Tongue (tissue), 3 donors: ENCODE measurements at places on chromosomes 3 and 15.

DNA sequence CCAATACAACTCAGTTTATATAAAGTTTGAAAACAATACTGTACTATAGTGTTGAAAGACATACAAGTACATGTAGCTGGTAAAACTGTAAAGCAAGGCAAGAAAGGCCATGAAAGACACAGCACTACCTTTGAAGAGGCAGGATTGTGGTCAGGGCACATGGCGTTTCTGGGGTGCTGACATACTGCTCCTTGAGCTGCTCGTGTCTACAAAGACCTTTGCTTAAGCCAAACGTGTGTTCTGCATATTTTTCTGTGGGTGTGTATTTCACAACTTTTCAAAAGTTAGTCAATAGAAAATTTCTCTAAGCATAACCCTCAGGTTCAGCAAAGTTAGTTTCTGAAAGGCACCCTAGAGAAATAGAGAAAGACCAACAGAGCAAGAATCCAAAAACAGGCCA is 14.1 kb upstream of the TOPAZ1 start:
- no peak for DNase-seq

GRCh38 chr3:184275961-184276910 is at the start of gene ECE2:
Gene ECE2 (plus strand): TSS chr3:184276022. CDS start chr3:184276154, 132 bp downstream.
- DNase-seq, result no peak

GRCh38 chr3:187744169-187745151 is 808 bp downstream of the BCL6 start:
- peak; percentile 89 for DNase-seq

DNA sequence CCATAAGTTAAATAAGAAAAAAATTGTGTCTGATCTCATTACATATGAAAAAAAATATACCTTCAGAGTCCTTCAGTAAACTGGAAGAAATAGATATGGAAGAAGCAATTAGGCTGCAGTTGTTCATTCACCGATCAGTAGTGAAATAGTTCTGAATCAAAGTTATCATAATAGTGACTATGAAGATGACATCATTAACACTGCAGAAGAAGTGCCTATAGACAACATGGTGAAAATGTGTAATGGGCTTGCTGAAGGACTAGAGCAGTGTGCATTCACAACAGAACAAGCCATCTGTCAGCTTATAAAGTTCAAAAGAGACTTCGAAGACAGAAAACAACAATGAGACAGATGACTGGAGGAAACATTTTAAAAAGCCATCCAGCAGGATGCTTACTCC is 144.5 kb downstream of the NAALADL2 start:
- DNase-seq, result no peak

GRCh38 chr3:2870724-2871333 is 239.3 kb downstream of the IL5RA start:
- no peak for DNase-seq

- no peak for DNase-seq
Measured at GRCh38 chr3:52093756-52094545, 37.6 kb upstream of the DUSP7 start.

DNA sequence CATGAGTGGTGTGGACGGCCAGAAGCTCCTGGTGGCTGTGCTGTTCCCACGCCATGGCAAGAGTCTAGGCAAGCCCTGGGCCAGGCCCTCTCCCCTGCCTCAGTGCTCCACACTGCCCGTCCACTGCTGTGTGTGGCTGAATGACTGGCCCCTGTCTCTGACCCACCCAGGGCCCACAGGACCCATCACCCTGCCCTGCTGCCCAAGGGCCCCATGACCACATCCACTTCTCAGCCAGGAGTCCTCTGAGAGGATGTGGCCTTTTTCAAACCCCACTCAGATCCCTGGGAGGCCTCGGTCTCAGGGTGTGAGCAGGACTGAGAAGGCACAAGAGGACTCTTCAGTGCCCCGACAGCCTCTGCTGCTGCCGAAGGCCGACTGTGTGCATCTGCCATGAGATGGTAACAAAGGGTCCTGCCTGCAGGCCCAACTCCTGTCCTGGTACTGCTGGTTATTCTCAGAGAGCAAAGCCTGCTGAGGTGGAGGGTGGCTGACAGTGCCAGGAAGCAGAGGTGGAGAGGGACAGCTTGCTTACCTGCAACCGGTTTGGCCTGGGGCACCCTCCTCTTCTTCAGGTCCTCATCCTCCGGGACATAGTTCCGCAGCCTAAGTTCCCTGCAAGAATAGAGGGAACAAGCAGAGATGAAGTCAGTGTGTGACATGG is 47.5 kb downstream of the PTH1R start:
- DNase-seq, result no peak

DNA sequence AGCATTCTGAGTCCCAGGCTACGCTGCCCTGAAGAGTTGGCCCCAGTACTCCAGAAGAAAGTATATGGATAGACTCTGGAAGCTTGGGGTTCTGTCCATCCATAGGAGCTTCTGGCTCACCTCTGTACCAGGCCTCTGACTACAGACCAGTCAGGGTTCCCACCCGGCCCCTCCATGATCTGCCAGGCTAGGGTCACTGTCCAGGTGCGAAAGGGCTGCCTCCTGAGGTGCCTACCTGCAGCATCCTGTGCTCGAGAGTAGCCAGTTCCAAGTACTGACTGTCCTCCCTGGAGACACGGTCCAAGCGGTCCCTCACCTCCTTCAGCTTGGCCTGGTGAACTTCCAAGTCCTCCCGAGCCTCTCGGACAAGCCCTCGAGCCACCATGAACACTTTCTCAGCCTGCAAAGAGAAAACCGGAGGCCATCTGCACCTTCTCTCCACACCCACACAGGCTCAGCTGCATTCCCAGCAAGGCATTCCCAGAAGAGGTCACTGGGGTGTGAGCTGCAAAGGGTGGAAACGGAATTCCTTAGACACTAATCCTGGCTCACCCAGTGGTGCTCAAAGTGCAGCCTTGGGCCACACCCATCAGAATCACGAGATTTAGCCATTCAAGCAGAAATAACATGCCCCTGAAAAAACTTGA is 3.7 kb upstream of the PLXNB1 start:
- no peak for DNase-seq

- DNase-seq, result peak; percentile 6
Measured at GRCh38 chr3:63467392-63467791, 185.1 kb upstream of the SNTN start.

GRCh38 chr3:88809993-88810392 is 297.4 kb upstream of the EPHA3 start:
- DNase-seq, result no peak

DNA sequence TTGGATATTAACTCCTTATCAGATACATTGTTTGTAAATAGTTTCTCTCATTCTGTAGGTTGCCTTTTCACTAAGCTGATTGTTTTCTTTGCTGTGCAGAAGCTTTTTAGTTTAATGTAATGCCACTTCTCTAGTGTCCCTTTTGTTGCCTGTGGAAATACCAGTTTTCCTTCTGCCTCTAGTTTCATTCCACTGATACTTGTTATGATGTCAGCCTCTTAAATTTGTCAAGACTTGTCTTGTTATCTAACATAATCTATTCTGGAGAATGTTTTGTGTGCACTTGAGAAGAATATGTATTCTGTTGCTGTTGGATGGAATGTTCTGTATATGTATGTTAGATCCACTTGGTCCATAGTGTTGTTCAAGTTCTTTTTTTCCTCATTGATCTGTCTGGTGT is 18.0 kb upstream of the CEP152 start:
- DNase-seq, result peak; percentile 28

DNA sequence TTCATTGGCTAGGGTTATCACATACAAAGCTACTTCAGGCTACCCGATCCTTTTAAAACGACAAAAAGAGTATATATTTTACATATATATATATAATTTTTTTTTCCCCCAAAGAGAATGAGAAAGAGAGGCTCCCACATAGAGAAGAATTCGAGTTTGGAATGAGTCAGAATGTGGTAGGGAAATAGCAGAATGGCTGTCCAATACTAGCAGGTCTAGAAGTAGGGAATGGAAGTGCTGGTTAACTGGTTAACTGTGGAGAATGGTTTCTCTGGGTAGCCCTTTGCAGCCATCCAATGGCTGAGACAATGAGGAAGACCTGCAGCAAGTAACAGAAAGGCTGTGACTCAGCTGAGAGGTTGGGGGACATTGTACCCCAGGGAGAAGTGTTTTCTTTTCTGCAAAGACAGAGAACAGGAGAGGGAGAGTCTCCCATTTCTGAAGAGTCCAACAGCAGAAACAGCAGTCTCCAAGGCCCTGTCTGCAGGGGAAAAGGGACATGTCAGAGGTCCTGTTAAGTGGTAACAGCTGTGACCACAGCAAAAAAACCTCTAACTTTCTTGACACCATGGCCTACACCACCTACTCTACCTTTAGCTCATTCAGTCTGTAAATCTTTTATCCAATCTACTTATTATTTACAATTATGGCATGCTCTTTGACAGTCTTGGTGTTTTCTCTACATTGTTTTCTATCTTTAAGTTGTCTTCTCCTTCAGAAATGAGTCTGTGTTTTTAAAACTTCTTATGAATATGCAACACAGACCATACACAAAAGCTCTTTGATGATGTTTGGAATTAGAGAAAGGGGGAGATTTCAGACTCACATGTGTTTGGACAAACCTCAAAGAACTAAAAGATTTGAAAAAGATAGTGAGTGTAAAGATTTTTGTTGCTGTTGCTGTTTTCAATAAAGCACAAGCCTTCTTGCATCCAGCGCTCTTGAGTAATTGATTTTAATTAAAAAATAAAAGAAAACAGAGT is 116.1 kb upstream of the SLC7A14 start:
- no peak for DNase-seq

DNA sequence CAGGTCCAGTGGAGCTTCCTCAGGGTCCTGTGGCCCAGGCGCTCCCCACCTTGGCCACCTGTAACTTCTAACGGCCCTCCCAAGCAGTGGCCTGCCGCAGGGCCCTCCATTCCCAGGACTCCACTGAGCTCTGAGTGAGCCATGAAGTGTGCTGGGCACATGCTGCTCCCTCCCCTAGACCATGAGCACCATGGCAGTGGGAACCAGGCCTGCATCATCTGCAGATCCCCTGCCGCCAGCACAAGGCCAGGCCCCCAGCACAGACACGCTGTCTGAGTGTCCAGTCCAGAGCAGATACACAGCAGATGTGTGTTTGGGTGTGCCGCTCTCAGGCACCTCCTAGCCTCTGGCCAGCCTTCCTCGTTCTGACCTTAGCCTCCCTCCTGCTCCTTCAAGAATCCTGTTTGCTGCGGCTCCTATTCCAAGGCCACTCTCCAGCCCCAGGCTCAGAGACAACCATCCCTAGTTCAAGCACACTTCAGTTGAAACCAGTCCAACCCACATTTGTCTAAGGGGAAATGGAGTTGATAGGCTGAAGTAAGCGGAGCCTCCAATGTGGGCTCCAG is 7.0 kb upstream of the KLF15 start:
- DNase-seq, result no peak

DNA sequence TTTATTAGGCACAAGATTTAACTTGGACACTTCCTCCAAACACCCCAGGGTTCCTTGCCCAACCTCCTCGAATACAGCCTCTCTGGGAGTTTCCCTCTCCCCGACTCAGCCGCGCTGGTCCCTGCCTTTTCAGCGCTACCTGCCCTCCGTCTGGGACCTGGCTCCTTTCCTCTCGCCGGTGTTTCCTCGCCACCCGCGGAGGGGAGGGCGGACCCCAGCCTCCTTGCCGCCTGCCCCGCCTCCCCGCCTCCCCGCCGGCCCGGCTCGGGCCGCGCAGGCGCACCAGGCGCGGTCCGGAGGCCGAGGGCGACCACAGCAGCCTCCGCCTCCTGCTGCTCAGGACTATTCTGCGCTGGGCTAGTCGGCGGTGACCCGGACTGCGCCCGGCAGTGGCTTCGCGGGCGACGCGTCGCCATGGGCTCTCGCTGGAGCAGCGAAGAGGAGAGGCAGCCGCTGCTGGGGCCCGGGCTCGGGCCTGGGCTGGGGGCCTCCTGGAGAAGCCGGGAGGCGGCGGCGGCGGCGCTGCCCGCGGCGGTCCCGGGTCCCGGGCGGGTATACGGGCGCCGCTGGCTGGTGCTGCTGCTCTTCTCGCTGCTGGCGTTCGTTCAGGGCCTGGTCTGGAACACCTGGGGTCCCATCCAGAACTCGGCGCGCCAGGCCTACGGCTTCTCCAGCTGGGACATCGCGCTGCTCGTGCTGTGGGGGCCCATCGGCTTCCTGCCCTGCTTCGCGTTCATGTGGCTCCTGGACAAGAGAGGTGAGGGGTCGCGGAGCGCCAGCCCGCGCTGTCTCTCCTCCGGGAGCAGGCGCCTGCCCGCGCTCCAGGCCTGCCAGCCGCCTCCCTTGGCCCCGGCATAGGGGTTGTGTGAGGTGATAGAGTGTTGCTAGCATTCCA is at the start of gene SLC49A4:
Gene SLC49A4 (plus strand): TSS at position 291 of the 895 bp plus-strand sequence. CDS start 124 bp downstream, at position 415.
- DNase-seq, result peak; percentile 87

DNA sequence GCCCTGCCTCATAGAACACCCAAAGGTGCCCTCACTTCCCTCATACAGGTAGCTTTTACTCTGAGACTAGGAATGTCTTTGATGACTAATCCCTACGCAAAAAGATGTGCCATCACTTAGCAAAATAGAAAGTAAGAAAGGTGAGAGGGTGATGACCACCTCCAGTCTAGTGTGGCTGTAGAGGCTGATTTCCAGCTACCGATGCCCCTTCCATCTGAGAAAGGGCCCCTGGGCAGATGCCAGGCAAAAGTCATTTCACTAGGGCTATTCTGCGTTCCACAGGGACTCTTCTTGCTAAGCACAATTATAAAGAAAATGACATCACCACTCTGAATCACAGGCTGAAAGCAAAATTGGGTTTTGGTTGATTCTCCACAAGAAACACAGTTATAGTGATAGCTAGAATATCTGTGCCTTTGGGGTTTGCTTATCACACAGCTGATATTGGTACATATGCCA is 77.4 kb downstream of the RBPMS2 start:
- no peak for DNase-seq

DNA sequence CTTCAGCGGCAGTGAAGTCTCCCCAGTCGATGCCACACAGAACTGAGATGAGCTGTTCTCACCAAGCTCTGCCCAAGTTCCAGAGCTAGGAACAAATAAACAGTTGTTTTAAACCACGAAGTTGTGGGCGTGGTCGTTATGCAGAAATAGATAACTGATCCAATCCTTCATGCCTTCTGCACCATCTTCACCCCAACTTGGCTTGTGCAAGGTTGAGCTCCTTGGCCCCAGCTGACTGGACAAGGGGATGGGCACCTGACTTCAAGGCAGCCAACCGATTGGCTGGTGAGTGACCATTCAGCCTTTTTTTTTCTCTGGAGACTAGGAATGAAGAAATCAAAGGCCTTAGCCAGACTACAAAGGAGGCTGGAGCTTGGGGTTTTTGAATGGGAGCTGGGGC is 23.9 kb downstream of the LINGO1 start:
- no peak for DNase-seq
